ENCODE measurements at places on chromosomes 4 and X.

DNA sequence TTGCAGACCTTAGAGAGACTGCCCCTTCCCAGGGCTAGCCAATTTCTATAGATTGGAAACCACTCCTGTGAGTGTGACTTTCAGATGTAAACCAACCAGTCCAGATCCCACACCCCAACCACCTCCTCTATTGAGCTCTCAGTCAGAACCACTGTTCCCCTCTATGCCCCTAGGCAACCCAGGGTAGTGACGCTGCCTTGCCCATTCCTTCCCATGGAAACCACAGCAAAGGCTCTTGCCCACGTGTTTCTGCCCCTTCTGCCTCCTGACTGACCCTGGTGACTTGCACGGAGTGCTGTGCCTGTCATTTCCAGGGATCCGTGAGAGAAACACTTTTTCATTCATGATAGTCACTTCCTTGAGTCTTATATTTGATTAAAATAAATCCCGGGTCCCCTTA lies 32.4 kb downstream of the CYTL1 start:
- DNase-seq: no peak

DNA sequence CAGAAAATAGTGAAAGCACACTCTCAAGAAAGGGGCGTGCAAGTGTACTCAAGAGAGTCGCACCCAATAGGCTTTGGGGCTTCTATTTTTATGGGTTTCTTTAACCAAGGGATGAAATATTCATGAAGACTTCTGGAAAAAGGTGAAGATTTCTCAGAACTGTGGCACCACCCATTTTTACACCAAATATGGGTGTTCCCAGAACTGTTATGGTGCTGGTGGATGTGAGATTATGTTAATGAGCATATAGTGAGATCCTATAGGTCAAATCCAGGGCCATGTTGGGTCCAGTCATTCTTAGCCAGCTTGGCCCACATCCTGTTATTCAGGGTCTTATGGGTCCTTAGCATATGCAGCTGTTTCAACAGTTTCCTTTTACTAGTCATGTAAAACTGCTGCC lies 61.0 kb upstream of the SMIM10 start:
- no peak for DNase-seq

GRCh38 chr4:53424280-53424679 lies 46.8 kb downstream of the FIP1L1 start:
- no peak for DNase-seq

- DNase-seq: no peak
Observed at GRCh38 chr4:105280338-105281123, 133.9 kb downstream of the TET2 start.
